ENCODE measurements at places on chromosomes 3 and 15.

DNA sequence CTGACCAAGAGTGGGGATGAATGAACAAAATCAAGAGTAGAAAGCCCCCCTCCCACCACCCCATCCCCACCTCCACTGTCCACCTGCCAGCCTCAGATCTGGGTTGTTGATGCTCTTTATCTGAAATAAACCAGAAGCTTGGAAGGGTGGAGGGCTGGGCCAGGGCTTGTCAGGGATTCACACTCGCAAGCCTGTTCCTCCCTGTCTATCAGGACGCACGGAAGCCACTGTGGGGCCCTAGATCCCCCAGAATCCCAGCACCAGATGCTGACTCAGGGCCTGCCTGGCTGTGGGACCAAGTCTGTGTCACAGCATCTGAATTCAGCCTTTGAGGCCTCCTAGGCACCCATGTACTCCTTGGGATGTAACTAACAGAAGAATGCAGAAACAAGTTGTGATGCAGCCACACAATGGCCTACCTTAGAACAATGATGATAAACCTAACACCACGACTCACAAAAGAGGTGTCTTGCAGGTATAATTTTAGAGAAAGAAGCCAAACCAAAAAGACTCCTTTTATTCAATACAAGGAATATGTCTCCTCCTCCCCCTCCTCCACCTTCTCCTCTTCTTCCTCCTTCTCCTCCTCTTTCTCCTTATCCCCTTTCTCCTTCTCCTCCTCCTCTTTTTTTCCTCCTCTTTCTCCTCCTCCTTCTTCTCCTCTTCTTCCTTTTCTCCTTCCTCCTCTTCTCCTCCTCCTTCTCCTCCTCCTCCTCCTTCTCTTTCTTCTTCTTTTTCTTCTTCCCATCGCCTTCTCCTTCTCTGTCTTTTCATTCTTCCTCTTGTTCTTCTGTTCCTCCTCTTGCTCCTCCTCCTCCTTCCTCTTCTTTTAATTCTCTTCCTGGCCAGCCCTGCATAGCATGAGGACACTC, 234.7 kb downstream of the PLCL2 start:
- no peak for DNase-seq

GRCh38 chr3:32432711-32433530, 41.3 kb downstream of the CMTM7 start:
- no peak for DNase-seq

GRCh38 chr15:57922776-57923175, 142.7 kb downstream of the ALDH1A2 start:
- no peak for DNase-seq

GRCh38 chr3:58308728-58309127, 2.4 kb downstream of the HTD2 start:
- no peak for DNase-seq
